ENCODE measurements at places on chromosomes 7 and 10. TPM values are rescaled to one million over a fixed set of nuclear protein-coding genes. Genes with fewer than 3 reads are reported as not detected.

Gene KCNMA1
- total RNA-seq, result 2.5 TPM

Gene ACSL5
- 6.3 TPM for total RNA-seq

Gene ACSM6
- not detected for total RNA-seq

Gene LGI1
- not detected for total RNA-seq

Gene NOM1
- total RNA-seq, result 7.8 TPM

Gene NEUROD6
- not detected for total RNA-seq

Gene HOXA2
- total RNA-seq, result 0.12 TPM

Gene MYH16
- not detected for total RNA-seq

Gene CALML5
- total RNA-seq, result not detected

Gene NEURL1
- total RNA-seq, result not detected

Gene CTAGE8
- not detected for total RNA-seq

Gene NRCAM
- 0.62 TPM for total RNA-seq

Gene GJC3
- 0.30 TPM for total RNA-seq

Gene GNAT3
- not detected for total RNA-seq

Gene CYP2C19
- not detected for total RNA-seq

DNA sequence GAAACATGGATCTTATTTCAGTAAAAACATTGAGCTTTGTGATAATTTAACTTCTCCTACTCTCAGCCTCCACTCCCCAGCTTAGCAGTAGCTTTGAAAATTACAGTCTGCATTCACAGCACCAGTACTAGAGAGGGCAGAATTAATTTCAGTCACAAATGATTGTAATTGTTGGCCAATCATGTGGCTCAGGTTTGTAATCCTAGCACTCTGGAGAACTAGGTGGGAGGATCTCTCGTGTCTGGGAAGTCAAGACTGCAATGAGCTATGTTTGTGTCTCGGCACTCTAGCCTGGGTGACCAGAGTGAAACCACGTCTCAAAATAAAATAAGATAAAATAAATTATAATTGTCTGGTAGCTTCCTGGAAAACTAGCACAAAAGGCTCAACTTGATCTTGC, 620.9 kb downstream of the TNS3 start:
- DNase-seq, result no peak

- DNase-seq, result no peak
These were observed 29.0 kb downstream of the CPXM2 start for GRCh38 chr10:123862421-123863182.

- no peak for DNase-seq
These were observed 126.2 kb downstream of the MICU1 start for GRCh38 chr10:72499701-72500100.

DNA sequence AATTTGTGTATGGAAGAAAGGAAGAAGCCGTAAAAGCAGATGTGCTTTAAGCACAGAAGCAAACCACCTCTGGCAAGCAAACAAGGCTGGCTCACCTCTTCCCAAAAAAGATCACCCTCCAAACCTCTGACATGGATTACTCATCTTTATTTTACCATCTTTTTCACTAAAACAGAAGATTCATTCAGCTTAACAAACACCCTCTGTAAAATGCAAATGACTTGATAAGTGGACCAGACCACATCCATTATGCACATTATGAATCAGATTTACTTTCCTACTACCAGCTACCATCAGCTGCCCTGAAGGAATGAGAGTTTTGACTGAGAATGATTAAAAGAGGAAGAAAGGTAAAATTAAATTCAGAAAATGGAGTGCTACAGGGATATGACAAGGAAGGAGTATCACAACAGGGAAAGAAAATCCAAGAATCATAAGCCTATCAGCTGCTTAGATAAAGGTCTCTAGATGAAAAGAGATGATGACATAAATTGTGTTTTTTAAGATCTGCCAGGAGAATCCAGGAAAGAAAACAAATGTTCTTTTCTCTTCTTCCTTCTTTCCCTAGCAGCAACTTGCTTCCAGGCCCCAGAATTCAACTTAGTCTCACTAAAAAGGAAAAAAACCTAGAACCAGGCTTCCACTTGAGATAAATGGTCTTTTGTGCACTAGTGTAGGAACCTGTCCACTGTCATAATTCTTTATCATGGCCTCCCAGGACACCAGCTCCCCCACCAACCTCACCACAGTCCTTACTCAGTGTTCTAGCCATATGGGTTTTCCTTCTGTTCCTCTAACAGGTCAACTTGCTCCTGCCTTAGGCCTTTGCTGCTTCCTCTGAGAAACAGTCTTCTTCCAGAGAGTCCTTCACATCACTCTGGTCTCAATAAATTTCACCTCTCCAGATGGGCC, 47.4 kb downstream of the JAZF1 start:
- no peak for DNase-seq

GRCh38 chr10:85147346-85148250, 819.2 kb downstream of the CCSER2 start:
- DNase-seq, result no peak

DNA sequence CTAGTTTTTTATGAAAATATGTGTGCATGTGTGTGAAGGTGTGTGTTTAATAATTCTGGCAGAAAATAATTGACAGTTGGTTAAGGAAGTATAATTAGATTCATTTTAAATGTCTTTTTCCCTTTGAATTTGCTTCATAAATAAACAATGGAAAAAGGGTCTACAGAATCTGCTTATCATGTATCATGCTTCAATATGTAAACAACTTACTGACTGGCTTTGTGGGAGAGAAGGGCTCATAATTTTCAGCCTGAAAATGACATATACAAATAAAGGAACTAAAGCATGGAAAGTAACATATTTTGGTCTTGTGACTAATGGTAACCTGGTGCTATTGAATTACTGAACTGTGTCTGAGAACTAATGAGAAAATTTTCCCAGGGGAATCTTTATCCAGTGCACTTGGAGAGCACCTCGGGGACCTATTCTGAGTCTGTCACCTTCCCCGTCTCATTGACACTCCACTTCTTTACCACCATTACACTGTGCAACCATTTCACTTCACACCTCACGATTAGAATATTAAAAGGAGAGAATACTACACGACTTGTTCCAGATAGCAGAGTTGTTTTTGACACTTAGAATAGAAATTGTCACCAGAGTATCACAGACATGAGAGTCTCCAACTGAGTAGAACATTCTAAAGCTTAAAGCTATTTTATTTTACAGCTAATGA, 298.6 kb downstream of the TFEC start:
- DNase-seq, result no peak

DNA sequence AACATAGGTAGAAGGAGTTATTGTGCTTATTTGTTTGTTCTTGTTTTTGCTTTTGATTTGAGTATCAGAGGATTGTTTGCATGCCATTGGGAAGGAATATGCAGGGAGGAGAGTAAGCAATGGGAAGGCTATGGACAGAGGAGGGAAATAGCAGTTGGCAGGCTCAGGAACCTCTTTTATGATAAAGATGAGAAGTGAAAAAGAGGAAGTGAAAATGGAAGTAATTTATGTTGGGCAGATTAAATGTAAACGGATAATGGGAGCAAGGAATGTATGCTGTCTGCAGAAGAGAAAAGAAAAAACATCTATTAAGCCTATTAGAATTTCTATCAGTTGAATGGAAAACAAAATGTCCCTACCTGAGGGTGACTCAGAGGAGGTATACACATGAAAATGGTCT, 90.1 kb upstream of the NPSR1 start:
- DNase-seq, result no peak

GRCh38 chr7:30191809-30192208, 57.0 kb downstream of the MTURN start:
- no peak for DNase-seq

- DNase-seq, result no peak
These were observed 41.1 kb downstream of the ASZ1 start for GRCh38 chr7:117386110-117386706.

GRCh38 chr7:22452960-22453558, 46.9 kb downstream of the STEAP1B start:
- DNase-seq, result no peak

GRCh38 chr10:10222304-10222841, 795.3 kb upstream of the CELF2 start:
- DNase-seq, result no peak

DNA sequence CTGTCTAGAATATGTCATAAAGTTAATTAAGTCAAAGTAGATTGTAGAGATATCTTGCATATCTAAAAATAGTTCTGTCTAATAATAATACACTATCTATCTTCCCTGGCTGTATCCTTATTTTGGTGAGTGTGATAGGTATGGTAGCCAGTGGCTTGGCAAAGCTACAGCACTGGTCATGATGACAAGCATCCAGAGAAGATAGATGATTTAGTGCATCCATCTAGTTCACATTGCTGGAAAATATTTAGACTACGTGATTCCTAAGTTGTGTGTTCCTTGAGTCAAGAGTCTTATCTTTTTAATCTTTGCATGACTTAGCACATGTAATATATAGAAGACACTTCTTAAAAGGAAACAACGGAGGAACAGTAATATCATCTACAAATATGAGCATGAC, 711.2 kb upstream of the KCND2 start:
- no peak for DNase-seq

GRCh38 chr7:22996470-22996869, 17.5 kb downstream of the HYCC1 start:
- no peak for DNase-seq

DNA sequence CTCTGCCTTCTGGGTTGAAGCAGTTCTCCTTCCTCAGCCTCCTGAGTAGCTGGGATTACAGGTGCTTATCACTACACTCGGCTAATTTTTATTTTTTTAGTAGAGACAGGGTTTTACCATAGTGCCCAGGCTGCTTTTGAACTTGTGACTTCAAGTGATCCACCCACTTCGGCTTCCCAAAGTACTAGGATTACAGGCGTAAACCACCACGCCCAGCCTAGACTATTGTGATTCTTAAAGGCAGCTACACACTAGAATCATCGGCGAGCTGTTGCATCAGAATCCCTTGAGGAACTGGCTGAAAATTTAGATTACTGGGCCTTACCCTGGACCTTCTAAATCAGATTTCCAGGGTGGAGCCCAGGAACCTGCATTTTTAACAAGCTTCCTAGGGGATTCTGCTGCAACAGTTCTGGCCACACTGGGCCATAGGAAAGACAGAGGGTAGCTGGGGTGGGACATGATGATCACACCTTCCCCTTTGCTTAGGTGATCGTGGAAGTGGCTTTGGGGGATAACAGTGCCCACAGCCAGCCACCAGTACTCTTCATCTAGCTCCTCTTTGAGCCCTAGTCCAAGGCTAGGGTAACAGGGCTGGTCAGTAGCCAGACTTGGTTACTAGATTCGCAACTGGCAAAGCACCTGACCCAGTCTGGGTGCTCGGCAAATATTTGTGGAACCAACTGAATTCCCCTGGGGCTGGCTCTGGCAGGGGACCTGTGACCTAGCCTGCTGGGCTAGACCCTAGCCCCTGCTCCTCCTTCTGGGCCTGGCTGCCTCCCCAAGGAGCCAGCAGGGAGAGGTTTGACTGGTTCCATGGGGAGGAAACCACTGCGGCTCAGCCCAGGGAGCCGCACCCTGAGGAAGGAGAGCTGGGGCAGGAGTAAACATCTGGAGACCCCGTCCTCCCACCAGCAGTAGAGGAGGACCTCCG, 67.1 kb upstream of the DUSP5 start:
- no peak for DNase-seq

DNA sequence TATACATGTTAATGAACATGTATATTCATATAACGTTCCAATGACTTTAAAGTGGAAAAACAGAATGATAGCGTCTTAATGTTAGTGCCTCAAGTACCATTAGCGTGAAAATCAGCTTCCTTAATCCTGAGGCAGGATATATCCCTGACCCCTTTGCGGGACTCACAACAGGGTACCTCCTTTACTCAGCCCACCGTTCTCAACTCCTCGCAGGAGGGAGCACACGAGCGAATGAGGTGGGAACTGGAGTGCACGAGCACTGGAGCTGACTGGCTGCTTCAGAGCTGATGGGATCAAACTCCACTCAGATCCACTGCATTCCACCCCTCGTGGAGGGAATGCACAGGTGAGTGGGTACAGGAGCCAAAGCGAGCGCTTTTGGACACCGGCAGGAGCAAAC, 36.1 kb downstream of the AVL9 start:
- no peak for DNase-seq

GRCh38 chr10:84605802-84606201, 277.4 kb downstream of the CCSER2 start:
- DNase-seq, result no peak

DNA sequence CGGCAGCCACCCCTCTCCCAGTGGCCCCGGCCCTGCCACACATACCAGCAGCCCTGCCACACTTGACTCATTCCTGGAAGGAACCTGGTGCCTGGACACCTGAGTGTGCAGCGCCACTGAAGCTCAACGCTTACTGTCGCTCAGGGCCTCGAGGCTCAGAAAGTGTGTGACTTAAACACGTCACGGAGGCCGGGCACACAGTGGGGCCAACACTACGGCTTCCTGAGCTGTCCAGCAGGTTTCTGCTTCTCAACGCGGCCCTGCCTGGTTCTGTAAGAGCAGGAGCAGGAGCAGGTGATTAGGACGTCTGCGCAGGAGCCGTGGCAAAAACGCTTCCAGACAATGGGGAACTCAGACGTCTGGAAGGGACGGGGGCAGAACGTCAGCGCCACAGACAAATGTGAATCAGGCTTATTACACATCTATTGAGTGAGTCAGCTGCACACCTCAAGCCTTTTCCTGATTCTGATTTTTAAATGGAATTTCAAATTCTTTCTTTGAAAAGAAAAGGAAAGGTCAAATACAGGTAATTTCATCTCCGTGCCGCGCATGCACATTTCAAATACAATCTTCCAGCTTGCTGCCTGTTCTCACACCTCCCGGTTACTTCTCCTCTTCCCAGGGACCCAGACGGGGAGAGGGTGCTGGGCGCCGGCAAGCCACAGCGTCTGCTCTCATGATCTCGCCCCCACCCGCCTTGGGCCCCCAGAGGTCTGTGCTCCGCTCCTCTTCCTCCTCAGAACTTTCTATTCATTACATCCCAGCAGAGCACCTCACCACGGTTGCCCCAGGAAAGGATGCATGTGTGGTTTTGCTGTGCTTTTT, 66.6 kb downstream of the ADARB2 start:
- no peak for DNase-seq

GRCh38 chr10:89981891-89982290, 280.5 kb downstream of the KIF20B start:
- DNase-seq, result no peak

GRCh38 chr10:97875391-97875790, 25.7 kb downstream of the GOLGA7B start:
- DNase-seq, result no peak

DNA sequence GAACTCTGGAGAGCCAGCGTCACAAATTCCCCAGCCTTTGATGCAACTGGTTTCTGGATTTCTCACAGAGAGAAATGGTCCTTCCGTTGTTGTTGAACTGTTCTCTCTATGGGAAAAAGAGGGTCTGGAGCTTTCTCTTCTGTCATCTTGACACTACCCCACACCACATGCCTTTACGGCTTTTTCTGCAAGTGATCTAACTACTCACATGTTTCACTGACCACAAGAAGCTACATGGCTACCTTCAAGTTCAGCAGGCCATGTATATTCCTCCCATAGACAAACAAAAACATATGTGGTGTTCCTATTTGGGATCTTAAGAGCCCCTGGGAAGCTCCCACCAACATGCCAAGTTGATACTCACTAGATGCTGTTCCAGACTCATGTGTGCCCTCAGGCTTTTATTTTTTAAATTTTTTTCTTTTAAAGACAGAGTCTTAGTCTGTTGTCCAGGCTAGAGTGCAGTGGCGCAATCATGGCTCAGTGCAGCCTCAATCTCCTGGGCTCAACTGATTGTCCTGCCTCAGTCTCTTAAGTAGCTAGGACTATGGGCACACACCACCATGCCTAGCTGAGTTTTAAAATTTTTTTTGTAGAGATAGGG, 72.0 kb downstream of the RNF216 start:
- no peak for DNase-seq
